Naive thymus-derived CD8-positive, alpha-beta T cell (primary cell): ENCODE measurements at places on chromosomes 1 and 21. TPM values are rescaled to one million over a fixed set of nuclear protein-coding genes. Genes with fewer than 3 reads are reported as not detected.

FAM72D gene
- 0.31 TPM for total RNA-seq

INSRR gene
- total RNA-seq: not detected

TNFRSF14 gene
- 190 TPM for total RNA-seq

TDRD10 gene
- not detected for total RNA-seq

KRTAP21-1 gene
- total RNA-seq: not detected
